ENCODE measurements at places on chromosomes 1 and 21. TPM values are rescaled to one million over a fixed set of nuclear protein-coding genes. Genes with fewer than 3 reads are reported as not detected.

PDZK1 gene
- 0.30 TPM for total RNA-seq

KRTAP10-7 gene
- not detected for total RNA-seq

OVAAL gene
- 2.0 TPM for total RNA-seq

SV2A gene
- total RNA-seq, result 0.51 TPM

ADORA1 gene
- 19.0 TPM for total RNA-seq

NMNAT2 gene
- 2.1 TPM for total RNA-seq

SFN gene
- total RNA-seq, result not detected

NR1I3 gene
- total RNA-seq, result not detected

HTR1D gene
- 0.11 TPM for total RNA-seq

GJA9 gene
- not detected for total RNA-seq

SLC44A3 gene
- 6.5 TPM for total RNA-seq

DAB1 gene
- 9.0 TPM for total RNA-seq

OR2G6 gene
- not detected for total RNA-seq

PDE9A gene
- 3.4 TPM for total RNA-seq

CDKN2C gene
- total RNA-seq, result 15.2 TPM

ELAPOR1 gene
- 0.22 TPM for total RNA-seq

LCE1B gene
- not detected for total RNA-seq

MYOG gene
- total RNA-seq, result not detected

CD34 gene
- total RNA-seq, result 84.8 TPM

LRRC3 gene
- 3.3 TPM for total RNA-seq

FAM72A gene
- total RNA-seq, result 1.6 TPM

CD5L gene
- 2.5 TPM for total RNA-seq
